ENCODE measurements at places on chromosomes 4 and X.

DNA sequence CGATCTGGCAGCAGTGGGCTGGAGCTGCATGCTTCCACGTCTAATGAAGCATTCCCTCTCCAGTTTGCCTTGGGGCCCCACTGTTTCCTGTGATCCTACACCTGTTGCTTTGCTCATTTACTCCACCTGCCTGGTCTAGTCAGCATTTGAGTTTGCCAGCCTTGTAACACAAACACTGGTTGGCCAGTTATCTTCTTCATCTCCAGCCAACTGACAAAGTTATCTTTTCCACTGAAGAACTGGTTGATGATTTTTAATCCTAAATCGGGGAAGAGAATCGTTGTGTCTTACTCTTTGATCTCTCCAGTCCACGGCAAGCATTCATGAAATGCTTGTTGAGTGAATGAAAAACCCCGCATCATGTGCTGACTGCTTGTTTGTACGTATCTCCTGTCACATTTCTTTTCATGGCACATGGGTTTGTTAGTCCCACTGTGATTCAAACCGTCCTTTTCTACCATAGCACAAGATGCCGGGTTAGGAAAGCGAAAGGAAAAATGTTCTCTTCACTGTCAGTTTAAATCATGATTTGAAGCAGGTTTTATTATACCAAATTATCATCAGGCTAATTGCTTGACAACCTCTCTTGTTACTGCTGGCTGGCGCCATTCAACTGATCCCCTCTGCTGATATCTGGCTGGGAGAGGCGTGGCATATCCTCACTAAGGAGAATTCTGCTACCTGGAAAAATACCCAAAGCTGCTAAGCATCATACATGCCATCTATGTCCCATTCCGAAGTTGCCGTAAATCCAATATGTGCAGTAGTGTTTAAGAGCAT is 144.8 kb downstream of the SHROOM3 start:
- DNase-seq, result no peak

- no peak for DNase-seq
These were observed 579.7 kb downstream of the SPRY1 start for GRCh38 chr4:123976285-123976684.

- no peak for DNase-seq
These were observed 20.2 kb downstream of the NHS start for GRCh38 chrX:17395154-17395553.

- DNase-seq, result no peak
These were observed 39.7 kb downstream of the IGFBP7 start for GRCh38 chr4:57070461-57070860.

DNA sequence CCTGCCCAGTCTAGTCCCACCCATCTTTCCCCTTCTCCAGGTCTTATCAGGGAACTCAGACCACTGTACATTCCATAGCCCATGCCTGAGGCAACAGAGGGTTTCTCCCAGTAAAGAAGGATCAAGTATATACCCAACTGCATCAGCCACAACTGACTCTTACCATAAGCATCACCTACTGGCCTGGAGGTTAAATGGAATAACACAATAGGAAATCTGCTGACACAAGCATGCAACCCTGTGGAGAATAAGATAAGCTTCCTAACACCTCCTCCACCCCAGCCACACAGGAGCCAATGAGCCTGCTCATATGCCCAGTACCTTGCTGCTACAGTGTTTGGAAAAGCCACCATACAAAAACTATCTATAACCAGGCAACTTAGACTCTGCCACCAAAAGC is 34.6 kb upstream of the PLK4 start:
- DNase-seq, result no peak

DNA sequence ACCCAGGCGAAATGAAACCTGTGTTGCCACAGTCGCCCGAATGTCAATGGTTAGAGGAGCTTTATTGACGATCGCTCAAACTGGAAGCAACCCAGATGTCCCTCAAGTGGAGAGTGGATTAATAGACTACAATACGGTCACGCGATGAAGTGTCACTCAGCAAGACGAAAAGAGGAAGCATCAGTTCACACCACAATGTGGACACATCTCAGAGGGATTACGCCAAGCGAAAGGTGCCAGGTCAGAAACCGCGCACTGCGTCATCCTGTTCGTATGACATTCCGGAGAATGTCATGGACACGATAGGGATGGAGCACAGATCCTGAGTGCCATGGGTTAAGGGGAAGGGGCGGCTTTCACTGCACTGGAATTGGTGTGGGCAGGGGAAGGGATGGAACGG is 111.7 kb downstream of the HMX1 start:
- DNase-seq, result no peak

DNA sequence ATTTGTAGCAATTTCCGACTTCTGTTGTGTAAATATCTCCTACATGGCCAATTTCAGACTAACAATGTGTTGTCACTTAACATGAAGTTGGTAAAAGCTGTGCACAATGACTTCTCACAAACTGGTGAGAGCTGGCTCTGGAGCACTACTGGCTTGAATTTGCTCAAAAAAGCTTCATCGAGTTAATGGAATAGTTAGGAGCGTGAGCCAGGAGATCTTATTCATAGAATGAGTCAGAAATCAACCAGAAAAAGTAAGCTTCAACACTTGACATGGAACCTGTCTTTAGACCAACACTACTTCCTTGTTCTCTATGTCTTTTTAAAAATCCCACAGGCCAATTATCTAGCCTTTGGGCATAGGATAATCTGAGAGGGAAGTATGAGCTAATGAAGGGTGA is 7.9 kb upstream of the CHRDL1 start:
- DNase-seq, result no peak

DNA sequence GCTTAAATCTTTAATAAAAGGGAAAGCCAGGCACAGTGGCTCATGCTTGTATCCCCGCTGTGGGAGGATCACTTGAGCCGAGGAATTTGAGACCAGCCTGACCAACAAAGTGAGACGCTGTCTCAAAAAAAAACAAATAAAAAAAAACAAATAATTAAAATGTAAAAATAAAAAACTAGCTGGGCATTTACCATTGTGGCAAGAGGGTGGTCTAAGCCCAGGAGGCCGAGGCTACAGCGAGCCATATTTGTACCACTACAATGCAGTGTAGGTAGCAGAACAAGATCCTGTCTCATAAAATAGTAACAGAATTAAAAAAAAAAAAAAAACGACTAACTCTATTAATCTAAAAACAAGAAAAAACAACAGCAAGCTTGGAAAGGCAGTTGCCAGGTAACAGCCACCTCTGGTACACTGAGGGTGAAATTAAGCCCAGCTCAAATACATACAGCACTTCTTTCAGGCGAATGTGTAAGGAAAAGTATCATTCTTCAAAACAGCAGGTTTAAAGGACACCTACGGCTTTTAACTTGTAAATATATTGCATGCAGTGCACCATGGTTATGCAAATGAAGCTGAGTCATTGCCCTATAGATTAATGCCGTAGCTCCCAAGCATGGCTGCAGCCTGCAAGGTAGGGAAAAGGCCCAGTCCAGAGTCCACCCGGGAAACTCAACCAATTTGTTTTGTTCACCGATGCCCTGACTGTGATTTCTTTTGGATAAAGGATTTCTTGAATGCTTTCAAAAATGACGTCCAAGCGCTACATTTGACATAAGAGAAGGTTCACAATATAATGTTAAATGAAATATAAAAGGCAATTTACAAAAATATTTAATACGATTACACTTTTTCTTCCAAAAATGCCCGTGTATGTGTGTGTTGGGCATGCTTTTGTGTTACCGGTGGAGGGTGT is 14.5 kb upstream of the TXLNG start:
- no peak for DNase-seq

DNA sequence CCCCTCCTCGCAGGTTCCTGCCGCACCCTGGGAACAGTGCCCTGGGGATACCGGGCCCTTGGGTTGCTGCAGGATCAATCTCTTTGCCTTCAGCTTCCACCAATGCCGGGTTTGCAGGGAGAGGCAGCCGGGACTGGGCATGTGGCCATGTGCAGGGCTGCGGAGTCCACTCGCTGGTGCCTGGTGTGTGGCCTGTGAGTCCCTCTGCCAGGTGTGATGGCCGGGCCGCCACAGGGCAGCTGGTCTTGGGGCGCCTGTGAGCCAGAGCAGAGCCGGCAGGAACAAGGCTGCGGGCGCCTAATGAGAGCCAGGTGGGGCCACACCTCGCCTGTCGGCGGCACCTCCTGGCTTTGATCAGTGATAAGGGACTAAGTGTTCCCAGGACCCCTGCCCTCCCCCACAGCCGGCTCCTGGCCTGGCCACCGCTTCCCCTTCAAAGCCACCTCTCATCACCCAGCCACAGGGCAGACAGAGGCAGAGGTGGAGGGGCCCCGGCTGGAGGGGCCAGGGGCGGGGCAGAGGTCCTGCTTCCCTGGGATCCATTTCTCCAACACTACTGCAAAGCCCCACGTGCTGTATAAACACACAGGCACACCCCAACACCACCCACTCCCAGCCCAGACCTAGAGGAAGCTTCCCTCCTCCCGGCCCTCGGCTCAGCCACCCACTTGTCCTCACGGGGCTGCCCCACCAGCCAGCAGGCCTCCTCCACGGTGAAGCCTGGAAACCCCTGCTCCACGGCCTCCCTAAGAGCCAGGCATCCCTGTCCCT is 132.7 kb downstream of the CPZ start:
- DNase-seq, result no peak

DNA sequence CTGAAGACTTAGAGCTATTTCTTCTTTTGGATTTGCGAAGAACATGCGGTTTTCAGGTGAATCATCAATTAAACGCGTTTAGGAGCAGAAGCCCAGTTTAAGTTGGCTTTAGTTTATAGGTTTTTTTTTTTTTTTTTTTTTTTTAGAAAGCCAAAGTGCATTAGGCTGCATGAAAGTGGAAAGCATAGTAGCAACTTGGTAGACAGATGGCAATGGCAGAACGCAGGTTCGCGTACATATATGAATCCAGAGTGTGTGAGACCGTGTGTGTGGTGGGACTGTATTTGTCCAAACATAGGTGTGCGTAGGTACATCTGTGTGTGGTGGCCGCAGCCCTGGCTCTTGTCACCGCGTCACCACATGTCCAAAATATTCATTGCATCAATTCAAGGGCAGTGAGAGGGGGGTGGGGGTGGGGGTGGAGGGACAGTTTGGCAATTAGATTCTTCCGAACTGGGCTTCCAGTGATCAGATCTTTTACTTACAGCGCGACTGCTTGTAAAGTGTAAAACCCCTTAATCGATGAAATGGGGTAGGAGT is 901 bp downstream of the JADE1 start:
- DNase-seq, result no peak

- DNase-seq, result no peak
These were observed 13.9 kb downstream of the SLC2A9 start for GRCh38 chr4:10007436-10007740.

DNA sequence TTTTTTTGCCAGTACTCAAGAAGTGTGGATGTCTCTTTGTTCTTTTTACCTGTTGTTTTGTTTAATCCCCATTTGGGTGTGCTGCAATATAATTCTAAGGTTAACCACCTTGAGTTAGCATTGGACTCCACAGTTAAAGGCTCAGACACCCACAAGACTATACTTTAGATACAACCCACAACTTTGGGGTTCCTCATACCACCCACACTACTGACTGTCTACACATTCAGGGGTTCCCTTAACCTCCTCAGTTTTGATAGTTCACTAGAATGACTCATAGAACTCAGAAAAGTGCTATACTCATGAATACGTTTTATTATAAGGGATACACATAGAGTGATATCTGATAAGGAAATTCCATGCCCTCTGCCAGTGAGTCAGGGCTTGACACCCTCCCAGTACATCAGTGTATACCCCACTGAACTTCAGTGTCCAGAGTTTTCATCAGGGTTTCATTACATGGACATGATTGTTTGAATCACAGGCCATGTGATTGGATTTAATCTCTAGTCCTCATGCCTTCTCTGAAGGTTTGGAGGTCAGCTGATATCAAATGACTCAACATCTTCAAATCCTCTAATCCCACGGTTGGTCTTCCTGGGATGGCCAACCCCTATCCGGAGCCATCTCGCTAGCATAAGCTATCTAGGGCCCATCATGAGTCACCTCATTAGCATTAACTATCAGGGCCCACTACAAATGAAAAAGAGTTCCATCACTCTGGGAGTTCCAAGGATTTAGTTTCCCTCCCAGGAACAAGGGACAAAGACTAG is 357.7 kb upstream of the EMCN start:
- no peak for DNase-seq

DNA sequence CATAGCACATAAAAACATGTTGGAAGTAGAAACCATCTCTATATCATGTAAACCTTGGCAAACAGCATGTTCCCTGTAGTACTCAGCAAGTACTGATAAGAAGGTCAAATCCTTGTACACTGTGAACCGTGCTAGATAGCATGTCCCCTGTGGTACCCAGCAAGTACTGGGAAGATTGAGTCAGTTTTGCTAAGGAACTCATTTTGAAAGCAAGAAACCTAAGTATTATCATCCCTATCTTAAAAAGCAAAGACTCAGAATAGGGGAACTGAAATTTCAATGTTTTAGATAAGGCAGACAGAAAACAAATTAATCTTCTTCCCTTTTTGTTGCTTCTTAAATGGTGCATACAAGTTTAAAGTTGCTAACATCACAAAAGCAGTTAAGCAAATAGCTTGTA is 180.2 kb downstream of the RBM46 start:
- DNase-seq, result no peak

DNA sequence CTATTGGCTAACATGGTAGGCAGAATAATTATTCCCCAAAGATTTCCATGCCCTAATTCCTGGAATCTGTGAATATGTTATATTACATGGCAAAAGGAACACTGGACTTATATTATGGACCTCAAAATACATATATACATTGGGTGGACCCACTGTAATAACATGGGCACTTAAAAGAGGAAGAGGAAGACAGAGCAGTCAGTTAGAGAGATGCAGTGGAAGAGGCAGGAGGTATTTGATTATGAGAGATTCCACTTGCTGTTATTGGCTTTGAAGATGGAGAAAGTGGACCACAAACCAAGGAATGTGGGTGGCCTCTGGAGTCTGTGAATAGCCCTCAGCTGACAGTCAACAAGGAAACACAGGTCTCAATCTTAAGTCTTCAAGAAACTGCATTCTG is 14.0 kb upstream of the ART3 start:
- DNase-seq, result no peak

DNA sequence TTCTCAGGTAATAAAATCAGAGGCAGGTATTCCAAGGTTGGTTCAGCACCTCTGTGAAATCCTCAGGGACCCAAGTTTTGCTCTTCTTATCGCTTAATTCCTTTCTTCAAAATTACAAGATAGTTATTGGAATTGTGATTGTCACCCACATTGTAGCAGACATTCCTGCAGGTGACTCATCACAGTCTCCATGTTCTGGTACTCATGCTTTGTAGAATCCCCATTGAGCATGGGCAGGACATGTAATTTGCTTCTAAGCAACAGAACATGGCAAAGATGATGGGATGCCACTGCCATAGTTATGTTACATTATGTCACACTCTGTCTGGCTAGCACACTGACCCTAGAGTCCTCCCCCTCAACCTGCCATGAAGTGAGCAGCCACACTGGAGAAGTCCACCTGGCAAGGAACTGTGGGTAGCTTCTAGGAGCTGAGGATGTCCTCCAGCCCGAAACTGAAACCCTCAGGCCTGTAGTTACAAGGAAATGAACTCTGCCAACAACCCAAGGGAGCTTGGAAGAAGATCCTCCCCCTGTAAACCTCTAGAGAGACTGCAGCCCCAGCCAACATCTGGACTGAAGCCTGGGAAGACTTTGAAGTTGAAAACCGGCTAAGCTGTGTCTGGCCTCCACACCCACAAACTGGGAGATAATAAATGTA is 58.3 kb upstream of the GUCY1A1 start:
- DNase-seq, result no peak

- no peak for DNase-seq
These were observed 33.8 kb downstream of the NDP start for GRCh38 chrX:43939187-43939926.

GRCh38 chr4:104549736-104550135 is 55.0 kb upstream of the CXXC4 start:
- no peak for DNase-seq

- DNase-seq, result no peak
These were observed 964 bp upstream of the HMGB2 start for GRCh38 chr4:173334891-173335752.

GRCh38 chr4:8079031-8079885 is 79.4 kb downstream of the ABLIM2 start:
- DNase-seq, result no peak

Measured in AG09319 (cell line).